ENCODE measurements at places on chromosomes 11 and 22.

- DNase-seq = no peak
These were observed 4.8 kb upstream of the GDPD5 start for GRCh38 chr11:75530577-75530976.

DNA sequence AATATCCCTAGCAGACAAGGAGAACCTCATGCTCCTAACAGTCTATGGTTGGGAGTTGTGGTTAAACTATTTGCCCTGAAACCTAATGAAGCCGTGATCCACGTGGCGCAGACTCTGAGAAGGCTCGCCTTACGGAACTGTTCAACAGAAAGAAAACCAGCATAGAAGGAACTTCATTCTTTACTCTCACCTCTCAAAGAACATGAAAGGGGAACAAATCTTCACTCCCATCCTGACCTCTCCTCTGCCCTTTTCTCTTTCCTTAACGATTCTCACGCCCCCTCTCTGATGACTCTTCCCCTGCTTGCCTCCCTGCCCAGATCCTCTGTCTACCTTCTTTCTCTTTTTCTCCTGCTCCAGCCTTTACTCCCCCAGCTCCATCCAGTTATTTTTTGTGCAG, 54.2 kb downstream of the IRAG1 start:
- DNase-seq = no peak

- no peak for DNase-seq
These were observed 12.6 kb downstream of the OMP start for GRCh38 chr11:77115181-77115611.

DNA sequence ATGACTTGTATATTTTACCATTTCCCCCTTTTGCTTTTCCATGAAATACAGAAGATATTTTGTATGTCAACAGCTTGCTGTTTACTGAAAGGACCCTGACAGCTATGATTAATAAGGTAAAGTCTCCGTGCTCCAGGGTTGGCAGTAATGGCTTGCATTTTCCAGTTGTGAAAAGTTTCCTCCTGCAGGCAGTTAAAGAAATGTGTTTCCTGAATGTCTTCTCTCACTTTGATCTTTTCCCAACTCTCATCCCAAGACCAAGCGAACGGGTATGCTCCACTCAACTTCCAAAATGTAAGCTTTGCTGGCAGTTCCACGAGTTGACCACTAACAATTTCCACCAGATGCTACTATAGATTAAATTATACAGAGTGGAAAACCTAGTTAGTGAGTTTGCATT, 8.9 kb downstream of the FIBIN start:
- no peak for DNase-seq

- DNase-seq = no peak
These were observed 24.0 kb upstream of the ZBED5 start for GRCh38 chr11:10881892-10882291.

GRCh38 chr11:106309070-106309684, 231.7 kb downstream of the AASDHPPT start:
- no peak for DNase-seq

GRCh38 chr22:28440592-28441390, 238.8 kb downstream of the TTC28 start:
- DNase-seq = peak; percentile 23

DNA sequence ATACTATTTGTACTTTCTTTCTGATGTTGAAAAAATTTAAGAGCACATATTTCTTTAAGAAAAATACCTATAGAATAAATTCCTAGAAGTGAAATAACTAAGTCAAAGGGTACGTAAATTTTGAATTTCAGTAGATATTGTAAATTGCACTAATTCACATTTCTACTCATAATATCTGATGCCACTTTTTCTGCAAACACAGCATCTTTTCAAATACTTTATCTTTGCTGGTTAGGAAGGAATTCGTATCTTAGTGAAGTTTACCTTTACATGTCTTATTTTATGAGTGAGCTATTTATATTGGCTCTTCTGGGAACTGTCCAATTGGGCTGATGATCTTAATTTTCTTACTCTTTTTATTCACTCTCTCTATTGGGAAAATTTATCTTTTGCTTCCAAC, 148.2 kb downstream of the DDX10 start:
- DNase-seq = no peak

DNA sequence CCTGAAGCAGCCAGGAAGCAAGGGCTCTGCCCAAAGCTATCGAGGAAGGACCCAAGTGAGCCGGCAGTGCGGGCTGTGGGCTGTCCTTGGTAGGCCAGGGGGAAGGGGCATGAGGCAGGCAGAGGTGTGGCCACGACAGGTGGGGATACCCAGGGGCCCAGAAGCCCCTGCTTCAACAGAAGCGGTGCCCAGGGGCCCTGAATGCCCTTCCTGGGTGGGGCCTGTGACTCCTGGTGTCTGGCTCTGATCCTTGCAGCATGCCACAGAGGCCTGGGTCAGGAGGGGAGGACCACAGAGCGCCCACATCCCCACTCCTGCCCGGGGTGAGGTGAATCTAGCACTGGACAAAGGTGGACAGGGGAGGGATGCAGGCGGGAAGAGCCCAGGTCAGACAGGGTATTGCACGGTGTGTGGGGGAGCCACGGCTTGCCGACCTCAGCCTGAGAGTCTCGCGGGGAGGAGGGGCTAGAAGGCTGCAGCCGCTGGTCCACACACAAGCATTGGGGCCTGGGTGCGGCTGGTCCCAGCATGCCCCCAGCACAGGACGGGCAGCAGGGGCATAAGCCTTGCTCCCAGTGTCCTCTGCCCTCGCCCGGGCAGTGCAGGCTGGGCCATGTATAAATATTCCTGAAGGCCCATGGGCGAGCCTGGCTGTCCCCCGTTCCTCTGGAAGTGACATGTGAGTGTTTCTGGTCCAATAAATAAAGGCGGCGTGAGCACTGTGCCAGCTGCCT, 19.0 kb downstream of the MAFF start:
- no peak for DNase-seq

DNA sequence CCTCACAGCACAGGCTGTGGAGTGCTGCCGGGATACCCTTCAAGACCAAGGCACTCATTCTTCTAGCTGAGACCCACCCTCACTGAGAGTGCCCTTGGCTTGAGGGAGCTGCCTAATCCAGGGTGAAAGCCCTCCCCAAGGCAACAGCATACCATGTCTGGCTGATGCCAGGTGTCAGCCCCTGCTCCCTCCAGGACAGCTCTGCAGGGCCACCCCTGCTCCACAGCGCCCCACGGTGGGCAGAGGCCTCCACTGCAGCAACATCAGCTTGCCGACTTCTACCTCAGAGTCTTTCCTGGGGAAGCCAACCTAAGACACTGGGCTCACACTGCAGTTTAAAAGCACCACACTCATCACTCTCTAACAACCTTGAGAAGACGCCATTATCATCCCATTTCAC, 29.0 kb downstream of the TTLL1 start:
- DNase-seq = peak; percentile 21

- no peak for DNase-seq
These were observed 13.6 kb downstream of the SLC22A12 start for GRCh38 chr11:64604458-64605243.

DNA sequence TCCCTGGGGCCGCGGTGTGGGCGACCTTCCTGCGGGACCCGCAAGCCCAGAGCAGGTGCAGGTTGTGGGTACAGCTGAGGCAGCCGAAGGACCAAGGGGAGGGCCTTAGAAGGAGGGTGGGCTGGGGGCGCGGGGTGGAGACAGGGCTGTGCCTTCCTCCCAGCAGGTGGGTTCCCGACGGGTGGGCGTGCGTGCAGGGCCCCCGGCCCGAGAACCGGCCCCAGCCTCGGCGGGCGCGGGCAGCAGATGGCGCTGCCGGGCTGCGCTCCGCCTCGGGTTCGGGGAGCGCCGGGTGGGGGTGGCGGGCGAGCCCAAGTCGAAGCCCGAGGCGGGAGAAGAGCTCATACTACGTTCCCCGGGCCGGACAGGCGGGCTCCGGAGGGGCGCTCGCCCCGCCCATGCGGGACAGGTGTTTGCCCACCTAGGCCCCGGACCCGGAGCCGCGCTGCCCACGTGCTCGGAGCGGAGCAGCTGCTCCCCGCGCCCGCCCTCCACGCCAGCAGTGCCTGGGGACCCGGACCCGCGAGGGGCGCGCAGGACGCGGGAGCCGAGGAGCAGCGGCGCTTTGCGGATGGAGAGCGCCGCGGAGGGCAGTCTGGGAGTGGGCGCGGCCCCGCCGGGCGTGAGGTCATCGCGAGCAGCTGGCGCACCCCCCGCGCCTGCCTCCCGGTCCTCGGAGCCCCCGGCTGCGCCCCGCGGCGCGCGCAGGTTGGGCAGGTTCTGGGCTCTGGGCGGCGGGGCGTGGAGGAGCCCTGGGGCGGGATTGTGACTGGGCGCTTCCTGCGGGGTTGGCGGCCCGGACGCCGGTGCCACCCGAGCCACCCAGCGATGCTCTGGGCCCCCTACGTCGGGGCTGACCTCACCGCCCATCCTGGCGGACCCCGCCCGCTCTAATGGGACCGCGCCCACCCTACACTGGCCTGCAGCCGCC, 25.3 kb downstream of the DUSP8 start:
- DNase-seq = peak; percentile 53
